ENCODE measurements at places on chromosomes 1 and 21.

GRCh38 chr21:27321791-27322190 lies 354.9 kb upstream of the ADAMTS5 start:
- no peak for DNase-seq

DNA sequence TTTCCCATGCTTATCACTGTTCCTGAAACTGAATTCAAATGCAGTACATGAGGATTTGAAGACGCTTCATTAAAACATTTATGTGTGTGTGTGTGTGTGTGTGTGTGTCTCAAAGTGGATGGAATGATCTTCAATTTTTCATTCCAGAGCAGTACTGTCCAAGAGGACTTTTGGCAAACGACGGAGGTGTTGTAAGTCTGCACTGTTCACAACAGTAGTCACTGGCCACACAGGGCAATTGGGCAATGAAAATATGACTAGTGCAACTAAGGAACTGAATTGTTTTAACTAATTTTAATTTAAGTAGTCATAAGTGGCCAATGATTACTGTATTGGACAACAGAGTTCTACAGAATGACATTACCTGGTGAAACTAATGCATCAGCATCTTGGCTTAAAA lies 5.0 kb downstream of the TAF5L start:
- DNase-seq: no peak

GRCh38 chr1:89763649-89763986 lies 57.2 kb upstream of the LRRC8D start:
- no peak for DNase-seq

- no peak for DNase-seq
These were observed 25.3 kb upstream of the OVAAL start for GRCh38 chr1:180533266-180533987.

DNA sequence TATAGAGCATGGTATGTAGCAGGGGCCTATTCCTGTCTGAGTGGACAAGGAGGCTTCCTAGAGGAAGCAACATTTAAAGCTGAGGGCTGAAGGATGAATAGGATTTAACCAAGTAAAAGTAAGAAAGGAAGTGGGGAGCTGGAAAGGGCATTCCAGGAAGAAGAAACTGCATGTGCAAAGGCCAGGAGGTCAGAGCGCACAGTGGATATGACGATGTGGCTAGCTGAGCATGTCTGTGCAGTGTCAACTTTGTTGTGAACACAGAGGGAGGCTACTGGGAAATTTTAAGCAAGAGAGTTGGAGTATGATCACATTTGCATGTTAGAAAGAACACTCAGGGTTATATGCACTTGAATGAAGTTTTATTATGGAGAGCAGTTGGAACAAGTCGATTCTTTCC lies 28.6 kb upstream of the JUN start:
- no peak for DNase-seq

DNA sequence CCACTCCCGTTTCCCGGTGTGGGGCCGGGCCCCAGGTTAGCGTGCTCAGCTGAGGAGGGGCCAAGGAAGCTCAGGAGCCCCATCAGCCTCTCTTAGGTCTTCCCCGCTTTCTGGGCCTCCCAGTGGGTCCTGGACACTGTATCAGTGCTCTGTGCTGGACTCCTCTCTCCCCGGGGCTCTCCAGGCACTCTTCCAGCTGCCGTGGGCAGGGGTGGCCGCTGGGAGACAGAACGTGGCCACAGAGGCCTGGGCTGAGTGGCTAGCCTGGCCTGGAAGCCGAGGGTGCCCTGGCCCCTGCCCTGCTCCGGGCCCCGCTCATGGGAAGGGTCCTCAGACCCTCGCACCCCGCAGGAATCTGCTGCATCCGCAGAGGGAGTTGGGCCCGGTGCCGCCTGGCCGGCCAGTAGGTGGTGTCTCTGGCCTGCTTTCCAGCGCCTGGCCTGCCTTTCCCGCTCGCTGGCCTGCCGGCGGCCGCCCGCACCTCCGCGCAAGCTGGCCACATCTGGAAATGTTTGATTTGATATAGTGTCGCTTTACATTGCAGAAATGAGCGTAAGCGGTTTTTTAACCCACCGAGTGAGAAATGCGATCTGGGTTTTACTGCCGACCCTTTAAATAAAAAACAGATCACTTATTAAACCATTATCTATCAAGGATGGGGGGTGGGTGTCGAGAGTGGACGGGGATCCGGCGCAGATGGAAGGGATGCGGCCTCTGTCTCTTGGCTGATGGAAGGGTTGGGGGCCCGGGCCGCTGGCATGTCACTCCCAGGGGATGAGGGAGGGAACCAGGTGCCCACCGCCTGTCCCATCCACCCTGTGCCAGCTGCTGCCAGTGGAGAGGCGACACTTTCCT lies 74.4 kb upstream of the TTC34 start:
- DNase-seq: no peak

- DNase-seq: no peak
These were observed 2.7 kb upstream of the OR10J4 start for GRCh38 chr1:159429074-159429861.

GRCh38 chr1:111290630-111291029 lies at the start of gene CHIA:
Gene CHIA, plus strand, starts transcription at chr1:111290851. Its CDS starts 19,617 bp downstream, at chr1:111310468.
- no peak for DNase-seq

- DNase-seq: no peak
These were observed 8.5 kb downstream of the ERG start for GRCh38 chr21:38489729-38490128.

DNA sequence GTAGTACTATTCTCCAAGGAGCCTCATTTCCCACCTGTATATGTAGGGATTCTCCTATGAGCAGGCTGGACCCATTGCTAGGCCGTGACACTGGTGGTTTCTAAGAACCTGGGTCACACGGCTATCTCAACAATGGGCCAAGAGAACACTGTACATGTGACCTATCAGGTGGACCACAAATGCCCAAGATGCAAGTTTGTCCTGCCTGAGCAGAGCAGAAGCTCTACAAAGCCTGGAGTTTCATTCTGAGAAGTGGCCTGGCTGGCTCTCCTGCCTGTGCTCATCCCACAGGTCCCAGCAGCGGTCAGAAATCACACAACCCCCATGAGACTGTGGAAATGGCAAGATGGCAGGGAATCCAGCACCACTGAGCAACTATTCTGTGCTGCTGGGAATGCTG lies 17.2 kb downstream of the THEMIS2 start:
- no peak for DNase-seq

- no peak for DNase-seq
These were observed 3.0 kb upstream of the TMCC2 start for GRCh38 chr1:205224736-205225135.

GRCh38 chr1:58358346-58358745 lies 188.2 kb downstream of the OMA1 start:
- no peak for DNase-seq

DNA sequence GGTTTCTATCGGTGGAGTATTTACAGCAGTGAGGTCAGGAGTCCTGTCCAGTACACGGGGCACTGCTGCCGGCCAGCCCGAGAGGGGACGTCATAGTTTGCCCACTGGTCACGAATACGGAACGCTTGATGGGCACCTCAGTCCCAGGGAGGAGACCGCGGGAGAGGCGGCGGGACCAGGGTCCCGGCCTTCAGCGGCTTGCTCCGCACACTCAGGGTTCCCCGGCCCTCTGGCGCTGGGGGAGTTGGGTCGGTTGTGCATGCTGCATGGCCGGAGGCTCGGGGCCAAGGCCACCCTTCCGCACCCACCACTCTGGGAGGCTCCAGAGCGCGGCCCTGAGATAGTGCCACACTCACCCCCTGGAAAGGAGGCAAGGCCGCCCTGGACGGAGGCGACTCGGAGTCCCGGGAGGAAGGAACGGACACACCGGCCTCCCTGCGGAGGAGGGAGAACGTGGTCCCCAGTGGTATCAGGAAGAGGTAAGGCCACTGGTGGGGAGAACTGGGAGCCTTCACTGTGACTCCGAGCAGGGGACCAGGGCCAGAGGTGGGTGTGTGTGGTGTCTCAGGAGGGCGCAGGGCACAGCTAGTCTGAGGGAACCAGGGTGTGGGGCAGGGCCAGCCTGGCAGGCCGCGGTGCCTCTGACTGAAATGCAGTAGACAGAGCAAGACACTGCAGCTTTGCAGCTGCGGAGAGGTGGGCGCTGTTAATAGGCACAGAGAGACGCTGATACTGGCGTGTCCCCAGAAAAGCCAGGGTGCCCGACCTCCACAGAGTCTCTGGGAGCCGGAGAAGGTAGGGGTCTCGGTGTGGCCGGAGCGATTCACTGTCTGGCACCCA lies 28.6 kb upstream of the PRSS38 start:
- no peak for DNase-seq

DNA sequence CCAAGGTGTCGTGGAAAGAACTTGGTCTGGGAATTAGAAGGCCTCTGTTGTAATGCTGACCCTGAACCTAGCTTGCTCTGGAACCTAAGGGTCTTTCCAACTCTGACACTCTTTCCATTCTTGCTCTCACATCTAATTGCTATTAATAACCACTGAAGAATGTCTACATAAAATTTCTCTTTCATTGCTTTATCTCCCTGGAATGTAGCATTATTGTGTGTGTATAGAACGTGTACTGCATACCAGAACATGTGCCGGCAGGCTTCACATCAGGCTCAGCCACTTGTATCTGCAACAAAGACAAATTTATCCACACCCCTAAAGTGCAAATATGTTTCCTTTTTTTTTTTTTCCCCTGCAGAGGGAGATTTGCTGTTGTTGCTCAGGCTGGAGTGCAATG lies 13.9 kb upstream of the LAX1 start:
- DNase-seq: no peak

GRCh38 chr1:62271948-62272728 lies 47.1 kb downstream of the KANK4 start:
- DNase-seq: no peak

- DNase-seq: no peak
These were observed 92.9 kb downstream of the PIGK start for GRCh38 chr1:77126307-77126706.

GRCh38 chr21:38651570-38651969 lies 153.3 kb upstream of the ERG start:
- DNase-seq: no peak

DNA sequence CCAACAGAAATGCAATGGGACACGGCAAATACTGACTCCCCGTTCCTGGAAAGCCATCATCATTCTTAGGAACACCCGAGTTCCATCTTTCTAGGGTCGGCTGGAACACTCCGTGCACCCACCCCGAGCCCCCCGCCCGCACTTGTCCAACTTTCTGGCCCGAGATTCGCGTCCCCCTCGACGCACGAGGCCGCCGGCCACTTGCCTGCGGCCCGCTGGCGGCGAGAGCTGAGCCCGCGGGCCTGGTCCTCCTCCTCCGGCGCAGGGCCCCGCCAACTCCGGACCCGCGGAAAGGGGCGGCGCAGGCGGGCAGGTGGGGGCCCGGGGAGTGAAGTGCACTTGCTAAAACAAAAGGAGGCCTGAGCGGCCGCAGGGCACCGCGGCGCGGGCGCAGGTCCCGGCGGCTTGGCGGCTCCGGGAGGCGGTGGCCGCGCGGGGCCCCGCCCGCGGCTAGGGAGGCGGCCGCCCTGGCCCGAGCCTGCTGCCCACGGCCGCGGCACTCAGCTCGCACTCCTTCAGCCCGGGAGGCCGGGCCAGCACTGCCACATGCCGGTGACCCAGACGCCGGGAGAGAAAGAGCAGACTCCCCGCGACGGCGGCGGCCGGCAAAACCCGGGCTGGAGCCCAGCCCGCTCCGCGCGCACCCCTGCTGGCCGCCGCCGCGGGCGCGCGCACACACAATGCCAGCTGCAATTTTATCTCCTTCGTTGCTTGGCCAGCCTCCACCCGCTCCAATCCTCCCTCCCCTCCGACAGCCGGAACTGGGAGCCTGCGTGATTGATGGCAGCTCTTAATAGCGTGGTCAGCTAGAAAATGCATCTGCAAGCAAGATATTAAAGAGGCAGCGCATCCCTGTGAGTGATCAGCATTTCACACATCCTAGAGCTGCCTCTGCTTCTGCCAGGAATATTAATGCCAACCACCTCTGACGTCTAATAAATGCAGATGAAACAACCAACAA lies 114.3 kb downstream of the RERE start:
- DNase-seq: peak; percentile 57

GRCh38 chr1:91736715-91737615 lies 149.0 kb downstream of the TGFBR3 start:
- DNase-seq: no peak

All from esophagus squamous epithelium (tissue), 5 donors.